ENCODE measurements at places on chromosomes 11 and 22.
A peak's percentile ranks its signal among the peaks of the same experiment; 100 is the strongest.

- DNase-seq: no peak
Observed at GRCh38 chr11:1573077-1573902, 1.2 kb upstream of the DUSP8 start.

DNA sequence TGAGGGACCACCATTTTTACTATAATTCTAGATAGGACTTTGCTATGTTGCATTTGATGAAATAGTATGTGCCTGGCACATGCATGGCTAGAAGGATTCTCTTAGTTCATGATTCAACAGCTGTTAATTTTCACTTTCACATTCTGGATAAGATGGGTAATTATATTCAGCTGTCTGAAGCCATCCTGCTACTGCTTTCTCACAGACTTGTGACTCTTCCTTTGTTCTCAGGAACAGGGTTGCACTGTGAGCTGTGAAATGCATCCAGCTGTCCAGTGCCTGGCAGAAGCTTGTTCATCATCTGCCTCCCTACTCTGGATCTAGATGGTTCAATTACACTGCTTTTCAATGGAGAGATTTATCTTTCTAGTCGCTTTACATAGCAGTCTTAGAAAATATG is 610.1 kb upstream of the ANO5 start:
- no peak for DNase-seq

GRCh38 chr11:99505316-99505715 is 484.6 kb downstream of the CNTN5 start:
- DNase-seq: peak; percentile 67

GRCh38 chr11:64364911-64365310 is 5.9 kb downstream of the RPS6KA4 start:
- DNase-seq: no peak

DNA sequence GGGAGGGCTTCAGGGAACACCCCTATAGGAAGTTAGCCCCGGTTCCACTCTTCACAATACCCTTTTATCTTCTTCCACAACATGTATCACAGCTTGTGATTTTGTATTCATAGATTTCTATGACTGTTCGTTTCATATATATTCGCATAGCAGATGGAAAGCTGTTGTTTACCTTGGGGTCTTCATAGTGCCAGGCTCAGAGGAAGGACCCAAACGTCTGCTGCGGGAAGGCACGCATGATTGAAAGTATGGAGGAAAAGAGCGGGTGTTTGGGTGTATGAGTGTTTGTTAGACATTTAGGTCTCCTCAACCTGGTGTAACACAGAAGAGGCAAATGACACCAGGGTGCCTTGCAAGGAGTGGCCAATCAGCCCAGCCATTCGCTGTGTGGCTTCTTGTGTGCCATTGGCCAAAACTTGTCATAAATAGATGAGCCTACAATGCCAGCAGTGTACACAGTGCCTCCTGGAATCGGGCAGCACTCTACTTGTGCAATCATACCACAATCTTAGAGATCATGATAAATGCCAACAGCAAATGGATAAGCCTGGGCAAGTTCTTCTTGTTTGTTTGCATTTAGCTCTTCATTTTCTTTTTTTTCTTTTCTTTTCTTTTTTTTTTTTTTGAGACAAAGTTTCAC is 10.9 kb upstream of the ADA2 start:
- no peak for DNase-seq

DNA sequence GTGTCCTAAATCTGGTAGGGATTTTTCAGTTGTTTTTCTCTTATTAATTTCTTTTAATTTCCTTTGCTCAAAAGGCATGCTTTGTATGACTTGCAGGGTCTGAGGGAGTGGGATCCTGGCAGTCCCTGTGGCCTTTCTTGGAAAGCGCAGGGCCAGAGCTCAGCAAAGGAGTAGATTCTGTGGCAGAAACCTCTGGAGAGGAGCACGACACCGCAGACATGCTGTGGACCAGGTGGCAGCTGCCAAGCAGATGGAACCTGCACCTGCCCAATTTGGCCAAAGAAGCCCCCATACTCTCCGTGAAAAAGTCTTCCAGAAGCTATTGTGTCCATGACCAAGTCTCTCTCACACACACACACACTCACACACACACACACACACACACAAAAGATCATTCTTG is 78.9 kb upstream of the FGF3 start:
- no peak for DNase-seq

DNA sequence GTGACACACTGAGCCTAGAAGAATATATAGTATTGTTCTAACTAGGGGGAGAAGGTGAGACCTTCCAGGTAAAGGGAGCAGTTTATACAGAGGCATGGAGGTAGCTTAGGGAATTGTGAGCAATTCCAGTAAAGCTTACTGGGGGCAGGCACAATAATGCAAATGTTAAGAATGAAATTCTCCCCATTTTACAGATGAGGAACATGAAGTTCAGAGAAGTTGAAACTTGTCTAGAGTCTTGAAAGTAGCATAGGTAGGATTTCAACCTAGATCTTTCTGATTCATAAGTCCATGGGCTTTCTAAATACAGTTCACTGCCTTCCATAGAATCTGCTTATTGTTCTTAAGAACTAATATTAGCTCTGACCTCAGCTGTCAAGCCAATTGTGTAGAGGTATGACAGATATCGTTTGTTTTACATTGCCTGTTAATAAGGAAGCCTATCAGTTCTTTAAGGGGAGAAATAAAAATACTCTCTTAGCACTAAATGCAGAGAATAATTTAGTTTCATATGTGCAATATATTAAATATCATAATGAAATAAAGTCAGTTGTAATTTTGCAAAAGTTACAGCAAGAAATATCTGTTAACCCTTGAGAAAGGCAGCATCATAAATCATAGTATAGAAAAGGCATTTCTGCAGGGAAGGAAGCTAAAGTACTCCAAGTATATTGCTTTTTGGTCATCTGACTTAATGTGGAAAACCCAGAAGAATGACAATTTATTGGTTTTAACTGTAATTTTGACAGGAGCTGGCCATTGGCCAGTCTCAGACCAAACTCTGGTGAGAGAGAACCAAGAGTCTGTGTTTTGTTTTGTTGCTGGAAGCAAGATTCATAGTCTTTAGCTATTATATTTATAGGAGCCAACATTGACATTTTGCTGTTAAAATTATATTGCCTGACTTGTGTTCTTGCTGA is 181.8 kb downstream of the UVRAG start:
- no peak for DNase-seq

GRCh38 chr11:117180661-117181585 is 2.4 kb downstream of the SIDT2 start:
- DNase-seq: peak; percentile 30

GRCh38 chr11:64198511-64198910 is 8.0 kb upstream of the FERMT3 start:
- DNase-seq: no peak

- no peak for DNase-seq
Observed at GRCh38 chr11:91624021-91624420, 600.6 kb upstream of the FAT3 start.

DNA sequence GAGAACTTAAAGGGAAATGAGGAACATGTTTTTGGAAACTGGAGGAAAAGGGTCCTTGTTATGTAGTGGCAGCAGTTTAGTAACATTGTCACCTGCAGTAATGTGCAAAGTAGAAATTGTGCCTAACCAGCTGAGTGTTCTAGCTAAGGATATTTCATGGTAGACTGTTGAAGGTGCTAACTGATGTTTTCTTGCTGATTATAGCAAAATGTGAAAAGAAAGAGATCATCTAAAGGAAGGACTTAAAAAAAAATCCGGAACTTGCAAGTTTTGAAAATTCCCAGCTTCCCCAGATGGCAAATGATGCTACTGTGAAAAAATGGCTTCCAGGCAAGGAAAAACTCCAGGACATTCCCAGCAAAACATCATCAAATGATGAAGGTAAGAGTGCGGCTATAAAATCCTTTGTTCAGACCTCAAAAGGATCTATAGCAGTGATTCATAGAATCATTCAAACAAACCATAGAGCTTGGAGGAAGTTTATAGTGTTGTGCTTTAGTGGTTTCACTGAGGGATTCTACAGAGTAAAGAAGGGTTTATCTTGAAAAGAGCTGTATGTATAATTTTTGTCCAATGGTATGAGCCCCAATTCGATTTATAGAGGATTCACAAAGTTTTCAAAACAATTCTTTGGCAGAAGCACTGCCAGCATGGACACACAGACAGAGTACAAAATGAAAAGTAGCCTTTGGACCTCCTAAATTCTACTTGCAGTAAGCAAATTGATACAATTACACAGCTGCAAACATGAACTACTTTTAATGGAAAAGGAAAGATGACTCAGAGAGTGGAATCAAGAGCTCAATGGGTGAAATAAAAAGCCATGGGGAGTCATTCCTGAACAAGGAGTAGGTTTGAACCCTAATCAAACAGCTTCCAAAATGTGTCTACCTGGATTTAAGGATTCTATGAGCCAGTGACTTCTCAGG is 4.3 kb upstream of the TRIM44 start:
- no peak for DNase-seq

GRCh38 chr11:10934293-10934860 is 76.5 kb upstream of the ZBED5 start:
- DNase-seq: no peak

Measured in skeletal muscle cell (primary cell).